ENCODE measurements at places on chromosomes 11 and 22.

- DNase-seq, result peak; percentile 82
Observed at GRCh38 chr11:124898263-124898680, 607 bp upstream of the ROBO4 start.

- DNase-seq, result no peak
Observed at GRCh38 chr11:122816761-122817520, 21.4 kb upstream of the CRTAM start.

GRCh38 chr22:44685384-44686056 lies 16.5 kb upstream of the PRR5 start:
- peak; percentile 44 for DNase-seq

DNA sequence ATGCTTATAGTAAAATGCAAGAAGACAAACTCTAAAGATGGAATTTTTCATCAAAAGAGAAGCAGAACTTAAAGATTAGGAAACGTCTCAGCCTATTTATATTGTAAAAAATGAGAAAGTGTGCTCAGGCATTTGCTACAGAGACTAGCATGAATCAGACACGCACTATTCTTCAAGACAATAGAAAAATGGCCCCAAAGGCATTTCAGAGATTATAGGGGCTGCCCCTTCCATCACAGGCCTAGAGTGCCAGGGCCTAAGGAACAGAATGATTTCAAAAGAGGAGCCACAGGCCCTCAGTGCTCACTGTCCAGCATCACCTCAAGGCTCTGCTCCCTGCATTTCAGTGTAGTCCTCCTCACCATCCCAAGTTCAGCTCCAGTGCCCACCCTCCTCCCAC lies 27.5 kb downstream of the TNKS1BP1 start:
- DNase-seq, result no peak

DNA sequence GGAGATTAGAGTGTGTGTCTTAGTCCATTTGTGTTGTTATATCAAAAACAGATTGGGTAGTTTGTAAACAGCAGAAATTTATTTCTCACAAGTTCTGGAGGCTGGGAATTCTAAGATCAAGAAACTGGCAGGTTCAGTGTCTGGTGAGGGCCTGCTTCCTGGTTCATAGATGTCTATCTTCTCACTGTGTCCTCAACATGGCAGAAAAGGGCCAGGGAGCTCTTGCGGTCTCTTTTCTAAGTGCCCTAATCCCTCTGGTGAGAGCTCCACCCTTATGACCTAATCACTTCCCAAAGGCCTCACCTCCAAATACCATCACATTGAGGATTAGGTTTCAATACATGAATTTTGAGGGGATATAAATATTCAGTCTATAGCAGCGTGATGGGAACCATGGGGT lies 25.5 kb upstream of the AMOTL1 start:
- DNase-seq, result no peak

- no peak for DNase-seq
Observed at GRCh38 chr11:31243706-31244105, 125.8 kb downstream of the DCDC1 start.

DNA sequence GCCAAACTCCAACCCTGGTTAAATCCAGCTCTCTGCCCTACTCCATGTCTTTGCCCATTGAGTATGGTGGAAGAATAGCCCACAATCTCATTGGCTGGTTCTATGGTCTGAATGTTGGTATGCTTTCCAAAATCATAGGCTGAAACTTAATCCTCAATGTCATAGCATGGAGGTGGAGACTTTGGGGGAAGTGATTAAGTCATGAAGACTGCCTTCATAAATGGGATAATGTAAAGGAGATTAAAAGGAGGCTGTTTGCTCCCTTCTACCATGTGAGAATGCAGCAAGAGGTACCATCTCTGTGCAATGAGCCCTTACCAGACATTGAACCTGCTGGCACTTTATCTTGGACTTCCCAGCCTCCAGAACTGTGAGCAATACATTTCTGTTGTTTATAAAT lies 54.4 kb upstream of the FDX1 start:
- DNase-seq, result no peak

- no peak for DNase-seq
Observed at GRCh38 chr11:30741039-30741550, 154.9 kb upstream of the MPPED2 start.

- no peak for DNase-seq
Observed at GRCh38 chr22:31150615-31151014, 9.4 kb upstream of the RNF185 start.

- DNase-seq, result no peak
Observed at GRCh38 chr11:10205928-10206327, 88.1 kb downstream of the SBF2 start.

DNA sequence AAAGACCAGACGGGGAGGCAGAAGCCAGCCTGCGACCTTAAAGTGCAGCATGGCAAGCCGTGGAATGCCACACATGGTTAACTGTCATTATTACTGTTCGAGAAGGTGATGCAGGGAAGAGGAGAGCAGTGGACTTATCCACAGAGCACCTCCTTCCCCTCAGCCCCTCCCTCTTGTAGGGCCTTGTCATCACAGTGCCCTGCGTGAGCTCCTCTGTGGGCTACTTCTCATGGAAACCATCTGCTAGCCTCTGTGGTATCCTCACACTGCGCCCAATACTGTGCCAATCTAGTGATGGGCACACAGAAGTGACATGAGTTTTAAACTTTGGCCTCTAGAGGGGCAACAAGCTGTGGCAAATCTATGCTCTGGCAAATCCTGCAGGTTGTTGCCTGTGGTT lies 18.2 kb upstream of the CCDC134 start:
- DNase-seq, result no peak

DNA sequence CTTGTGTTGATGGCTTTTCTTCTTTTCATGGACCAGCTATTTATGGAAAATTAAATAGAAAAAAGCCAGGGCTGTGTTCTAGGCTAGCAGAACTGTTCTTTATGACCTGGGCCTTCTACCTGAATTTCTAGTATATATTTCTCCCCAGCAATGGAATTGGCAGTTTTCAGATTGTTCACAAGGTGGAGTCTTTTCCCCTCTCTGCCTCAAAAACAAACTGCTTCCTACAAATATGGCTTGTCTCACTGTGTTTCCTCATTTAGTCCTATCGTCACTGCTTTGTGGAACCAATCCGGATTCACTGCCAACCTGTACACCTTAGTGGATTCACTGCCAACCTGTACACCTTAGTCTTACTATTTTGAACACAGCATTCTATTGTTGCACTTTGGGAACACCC lies 5.0 kb upstream of the APOL5 start:
- no peak for DNase-seq

DNA sequence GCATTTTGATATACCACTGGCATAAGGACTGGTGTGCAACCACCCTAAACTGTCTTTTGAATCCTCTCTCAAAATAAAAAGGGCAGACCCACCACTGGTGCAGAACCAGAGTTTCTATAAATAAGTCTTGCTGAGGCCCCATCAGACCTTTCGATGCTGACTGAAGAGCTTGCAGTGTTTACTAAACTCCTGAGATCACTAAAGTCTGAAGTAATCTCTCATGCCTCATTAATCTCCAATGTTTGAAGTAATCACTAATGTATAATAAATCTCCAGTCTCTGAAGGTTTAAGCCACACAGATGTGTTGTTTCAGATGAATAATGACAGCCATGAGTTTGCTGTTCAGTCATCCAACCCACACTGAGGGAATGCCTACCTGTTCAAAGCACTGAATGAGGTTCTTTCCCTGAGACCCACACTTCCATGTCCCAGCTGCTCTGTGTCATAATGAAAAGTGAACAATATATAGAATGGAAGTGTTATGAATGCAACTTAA lies 50.6 kb upstream of the DEUP1 start:
- peak; percentile 56 for DNase-seq

GRCh38 chr22:49749227-49749626 lies 78.4 kb downstream of the BRD1 start:
- no peak for DNase-seq

- DNase-seq, result no peak
Observed at GRCh38 chr11:47443028-47443700, 5.8 kb downstream of the RAPSN start.

- DNase-seq, result no peak
Observed at GRCh38 chr11:64891215-64891848, 12.9 kb upstream of the EHD1 start.

DNA sequence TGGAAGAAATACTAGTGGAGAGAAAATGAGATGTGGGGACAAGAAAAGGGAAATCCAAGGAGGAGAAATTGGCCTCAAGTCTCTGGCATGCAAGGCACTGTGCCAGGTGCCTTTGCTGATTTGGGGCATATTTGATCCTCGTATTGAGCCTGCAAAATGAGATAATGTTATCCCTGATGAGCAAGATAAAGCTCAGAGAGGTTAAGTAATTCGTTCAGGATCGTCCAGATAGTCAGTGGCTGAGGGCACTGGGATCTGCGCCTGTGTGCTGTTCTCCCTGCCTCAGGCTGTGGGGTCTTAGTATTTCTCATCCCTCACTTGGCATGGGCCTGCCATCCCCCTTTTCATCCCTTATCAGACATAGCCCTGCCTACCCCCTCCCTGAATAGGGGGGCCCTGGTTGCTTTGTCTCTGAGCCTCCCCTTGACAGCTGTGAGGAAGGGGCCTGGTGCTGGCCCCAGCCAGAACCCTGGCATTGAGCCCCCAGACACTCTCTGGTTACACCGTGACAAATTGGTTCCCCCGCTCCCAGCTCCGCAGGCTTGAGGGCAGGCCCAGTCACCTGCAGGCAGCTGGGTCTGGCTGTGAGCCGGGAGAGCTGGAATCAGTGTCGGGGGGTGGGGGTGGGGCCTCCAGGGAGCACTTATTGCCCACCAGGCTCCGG lies 85.7 kb downstream of the NECTIN1 start:
- no peak for DNase-seq

- no peak for DNase-seq
Observed at GRCh38 chr11:605286-606129, 10.2 kb downstream of the IRF7 start.
